ENCODE measurements at places on chromosomes 3 and 15.

DNA sequence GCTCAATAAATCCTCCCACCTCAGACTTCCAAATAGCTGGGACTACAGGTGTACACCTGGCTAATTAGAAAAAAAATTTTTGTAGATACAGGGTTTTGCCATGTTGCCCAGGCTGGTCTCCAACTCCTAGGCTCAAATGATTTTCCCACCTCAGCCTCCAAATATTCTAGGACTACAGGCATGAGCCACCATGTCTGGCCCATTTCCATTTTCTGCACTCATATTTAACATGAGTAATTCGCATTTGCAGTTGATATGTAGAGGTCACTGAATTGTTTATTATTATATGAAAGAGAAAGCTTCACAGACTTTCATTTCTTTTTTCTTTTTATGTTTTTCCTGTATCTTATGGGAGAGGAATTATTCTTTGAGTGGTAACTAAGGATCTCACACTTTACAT lies 492.7 kb downstream of the CNTN3 start:
- no peak for DNase-seq

DNA sequence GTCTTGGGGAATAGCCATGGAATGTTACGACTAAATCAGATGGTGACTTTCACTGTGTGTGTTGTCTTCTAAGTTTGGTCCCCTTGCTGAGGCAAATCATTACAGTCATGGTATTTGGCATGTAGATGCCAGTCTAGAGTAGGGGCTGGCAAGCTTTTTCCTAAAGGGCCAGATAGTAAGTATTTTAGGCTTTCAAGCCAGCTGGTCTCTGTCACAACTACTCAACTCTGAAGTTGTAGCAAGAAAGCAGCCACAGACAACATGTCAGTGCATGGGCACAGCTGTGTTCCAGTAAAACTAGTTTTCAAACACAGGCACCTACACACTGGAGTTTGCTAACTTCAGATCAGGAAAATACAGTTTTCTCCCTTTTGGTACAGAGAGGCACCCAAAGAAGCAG lies 39.3 kb downstream of the CCR3 start:
- no peak for DNase-seq

DNA sequence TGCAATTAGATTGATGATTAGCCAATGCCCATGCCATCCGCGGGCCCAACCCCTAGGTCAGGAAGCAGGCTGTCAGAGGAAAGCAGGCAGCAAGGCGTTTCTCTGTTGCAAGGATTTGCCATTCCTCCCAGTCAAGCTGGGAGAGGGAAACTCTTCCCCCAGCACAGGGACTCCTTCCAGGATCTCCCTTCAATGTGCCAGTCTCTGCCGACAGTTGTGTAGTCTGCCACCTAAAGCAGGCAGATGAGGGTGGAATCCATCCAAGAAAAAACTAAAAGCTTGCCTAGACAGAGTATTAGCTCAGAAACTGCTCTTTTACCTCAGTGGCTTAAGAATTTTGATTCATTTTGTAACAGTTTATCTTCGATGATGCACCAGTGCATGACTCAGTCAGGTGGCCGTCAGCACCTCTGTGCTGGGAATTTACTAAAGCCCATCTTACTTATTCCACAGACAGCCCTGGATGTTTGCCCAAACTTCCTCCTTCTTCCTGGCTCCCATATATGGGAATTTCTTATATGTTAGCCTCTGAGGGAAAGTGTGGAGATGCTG lies 501.5 kb upstream of the THBS1 start:
- DNase-seq, result no peak

DNA sequence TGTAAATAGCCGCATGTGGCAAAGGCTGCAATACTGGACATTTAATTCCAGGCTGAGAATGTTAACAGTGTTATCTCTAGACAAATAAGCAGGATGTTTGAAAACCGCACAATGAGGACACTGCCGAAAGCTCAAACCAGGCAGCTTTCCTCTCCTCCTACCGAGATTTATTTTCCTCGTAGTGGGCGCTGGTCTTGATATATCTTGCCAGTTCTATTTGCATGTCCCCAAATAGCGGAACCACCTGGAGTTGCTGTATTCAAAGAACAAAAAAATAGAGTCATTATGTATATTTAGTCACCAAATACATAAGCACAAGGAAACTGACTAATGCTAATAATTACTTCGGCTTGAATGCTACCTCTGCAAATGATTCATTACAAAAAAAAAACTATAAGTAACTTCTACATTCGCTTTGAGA lies 46.5 kb downstream of the CYFIP1 start:
- no peak for DNase-seq

GRCh38 chr3:149626671-149627070 lies 31.2 kb downstream of the WWTR1 start:
- no peak for DNase-seq

DNA sequence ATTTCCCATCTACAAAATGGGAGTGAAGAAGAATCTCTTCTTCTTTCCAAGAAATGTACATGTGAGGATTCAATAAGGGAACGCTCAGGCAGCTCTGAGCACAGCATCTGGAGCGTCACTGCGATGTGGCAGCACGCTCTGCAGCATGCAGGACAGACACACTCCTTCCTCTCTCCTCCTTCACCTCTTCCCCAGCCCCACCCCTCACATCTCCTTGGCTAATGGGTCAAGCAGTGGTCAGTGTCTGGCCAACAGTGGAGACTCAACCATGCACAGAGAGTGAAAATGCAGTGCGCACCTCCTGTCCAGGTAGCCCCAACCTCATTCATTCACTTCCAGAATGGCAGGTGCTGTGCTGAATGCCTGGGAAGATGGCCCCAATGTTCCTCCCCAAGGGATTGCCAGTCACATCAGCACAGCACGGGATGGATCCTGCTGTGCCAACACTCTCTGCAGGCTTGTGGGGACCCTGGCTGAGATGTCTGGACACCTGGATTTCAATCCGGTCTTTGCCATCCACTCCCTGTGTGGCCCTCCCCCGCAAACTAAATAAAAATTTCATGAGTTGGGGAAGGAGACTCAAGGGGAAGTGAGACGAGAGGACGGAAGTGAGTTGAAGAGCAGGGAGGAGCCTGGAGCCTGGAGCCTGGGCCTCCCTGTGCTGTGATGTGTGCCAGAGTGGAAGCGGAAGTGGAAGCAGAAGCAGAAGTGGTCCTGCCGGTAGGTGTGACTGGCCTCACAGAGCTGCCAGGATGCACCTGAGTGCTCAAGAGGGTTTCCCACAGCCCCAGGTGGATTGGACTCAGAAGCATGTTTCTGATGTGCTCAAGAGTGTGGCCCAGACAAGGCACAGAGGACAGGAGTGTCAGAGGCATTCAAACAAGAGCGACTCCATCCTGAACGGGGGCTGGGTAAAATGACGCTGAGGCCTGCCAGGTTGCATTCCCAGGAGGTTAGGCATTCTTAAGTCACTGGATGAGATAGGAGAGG lies 163.9 kb downstream of the SMAD6 start:
- DNase-seq, result no peak

DNA sequence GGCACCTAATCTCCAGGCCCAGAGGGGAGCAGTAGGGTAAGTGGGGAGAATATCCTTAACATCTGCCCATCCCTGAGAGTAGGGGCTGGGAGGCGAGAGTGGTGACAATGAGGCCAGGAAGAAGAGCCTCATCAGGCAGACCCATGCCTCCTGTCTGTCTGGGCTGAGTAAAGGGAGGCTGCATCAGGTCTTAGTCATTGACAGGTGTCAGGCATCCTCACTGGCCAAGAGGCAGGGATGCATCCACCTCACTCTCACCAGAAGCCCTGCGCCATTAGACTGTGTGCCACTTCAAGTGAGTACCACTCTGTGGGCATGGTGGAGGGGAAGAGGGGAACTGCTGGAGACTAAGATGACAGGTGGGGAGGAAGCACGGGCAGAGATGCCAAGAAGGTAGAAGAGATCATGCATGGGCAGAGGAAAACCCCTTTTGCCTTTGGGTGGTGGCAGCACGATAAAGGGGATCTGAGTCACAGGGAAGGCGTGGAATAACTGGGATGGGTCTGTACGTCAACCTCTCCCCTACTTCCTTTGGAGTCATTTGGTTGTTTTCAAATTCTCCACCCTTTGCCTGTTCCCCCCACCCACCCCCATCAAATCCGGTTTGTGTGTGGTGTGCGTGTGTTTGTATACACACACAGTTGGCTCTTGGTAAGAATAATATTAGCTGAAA lies 14.1 kb downstream of the ANAPC13 start:
- no peak for DNase-seq

- no peak for DNase-seq
Observed at GRCh38 chr3:33910031-33910430, 111.6 kb downstream of the PDCD6IP start.

Data from hematopoietic multipotent progenitor cell treated with erythropoietin and hydrocortisone succinate and interleukin-3 and kit ligand, for 6 days (in vitro differentiated cells).